ENCODE measurements at places on chromosomes 12 and 14. TPM values are rescaled to one million over a fixed set of nuclear protein-coding genes. Genes with fewer than 3 reads are reported as not detected.

PGF gene
- total RNA-seq, result 2.3 TPM

AICDA gene
- total RNA-seq, result 0.22 TPM

CD4 gene
- 0.88 TPM for total RNA-seq

CRY1 gene
- 23.5 TPM for total RNA-seq

- DNase-seq, result no peak
Observed at GRCh38 chr14:60757567-60758002, 23.0 kb downstream of the MNAT1 start.

GRCh38 chr12:109309381-109310246, 530 bp upstream of the FOXN4 start:
- no peak for DNase-seq

GRCh38 chr14:97620066-97620465, 822.9 kb downstream of the VRK1 start:
- DNase-seq, result no peak

- DNase-seq, result no peak
Observed at GRCh38 chr12:24639641-24640040, 309.3 kb downstream of the BCAT1 start.

DNA sequence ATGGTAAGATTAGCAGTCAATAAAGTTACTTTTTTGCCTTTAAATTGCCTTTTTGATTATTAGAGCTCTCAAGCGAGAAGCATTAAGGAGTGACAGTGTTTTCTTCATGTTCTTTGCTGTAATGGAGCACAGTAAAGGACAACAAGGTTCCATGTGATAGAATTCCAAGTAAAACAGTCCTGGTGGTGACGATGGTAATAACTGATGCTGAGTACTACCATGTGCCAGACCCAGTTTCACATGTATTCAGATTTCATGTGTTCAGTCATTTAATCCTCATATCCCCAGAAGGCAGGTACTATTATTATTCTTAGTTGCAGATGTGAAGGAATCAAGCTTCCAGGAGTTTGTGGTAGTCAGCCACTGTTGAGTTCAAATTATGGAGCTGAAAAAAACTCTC, 79.0 kb downstream of the FRMD6 start:
- DNase-seq, result no peak

DNA sequence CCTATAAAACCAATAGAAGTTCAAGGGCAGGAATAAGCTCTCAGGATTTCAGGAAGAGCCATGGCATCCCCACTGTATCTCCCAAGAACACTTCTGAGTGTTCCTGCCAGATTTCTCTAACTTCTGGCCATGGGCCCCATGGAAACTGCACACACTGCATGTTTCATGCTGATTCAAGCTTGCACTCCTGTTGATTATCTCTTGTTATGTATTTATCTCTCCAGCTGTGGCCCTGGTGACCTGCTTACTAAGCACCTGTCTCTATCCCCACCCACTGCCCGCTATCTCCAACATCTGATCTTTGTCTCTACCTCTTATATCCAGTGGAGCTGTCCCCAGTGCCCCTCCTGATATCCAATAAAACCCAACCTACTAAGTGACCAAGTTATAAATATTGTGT, 285.3 kb downstream of the PDZRN4 start:
- DNase-seq, result no peak

DNA sequence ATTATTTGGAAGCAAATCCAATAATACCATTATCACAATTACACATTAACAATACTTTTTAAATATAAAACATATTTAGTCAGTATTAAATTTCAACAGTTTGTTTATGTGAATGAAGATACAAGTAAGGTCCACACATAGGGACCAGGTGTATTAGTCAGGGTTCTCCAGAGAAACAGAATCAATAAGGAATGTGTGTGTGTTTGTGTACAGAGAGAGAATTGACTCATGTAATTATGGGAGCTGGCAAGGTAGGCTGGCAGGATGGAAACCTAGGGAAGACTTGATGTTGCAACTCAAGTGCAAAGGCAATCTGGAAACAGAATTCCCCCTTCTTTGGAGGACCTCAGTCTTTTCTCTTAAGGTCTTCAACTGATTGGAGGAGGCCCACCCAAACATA, 123.2 kb upstream of the OTX2 start:
- DNase-seq, result no peak

All from H9 (cell line).